ENCODE measurements at places on chromosomes 3 and 15.

GRCh38 chr3:51514210-51514609 is 14.4 kb upstream of the DCAF1 start:
- no peak for DNase-seq

- DNase-seq = no peak
Observed at GRCh38 chr3:33915796-33916546, 117.5 kb downstream of the PDCD6IP start.

DNA sequence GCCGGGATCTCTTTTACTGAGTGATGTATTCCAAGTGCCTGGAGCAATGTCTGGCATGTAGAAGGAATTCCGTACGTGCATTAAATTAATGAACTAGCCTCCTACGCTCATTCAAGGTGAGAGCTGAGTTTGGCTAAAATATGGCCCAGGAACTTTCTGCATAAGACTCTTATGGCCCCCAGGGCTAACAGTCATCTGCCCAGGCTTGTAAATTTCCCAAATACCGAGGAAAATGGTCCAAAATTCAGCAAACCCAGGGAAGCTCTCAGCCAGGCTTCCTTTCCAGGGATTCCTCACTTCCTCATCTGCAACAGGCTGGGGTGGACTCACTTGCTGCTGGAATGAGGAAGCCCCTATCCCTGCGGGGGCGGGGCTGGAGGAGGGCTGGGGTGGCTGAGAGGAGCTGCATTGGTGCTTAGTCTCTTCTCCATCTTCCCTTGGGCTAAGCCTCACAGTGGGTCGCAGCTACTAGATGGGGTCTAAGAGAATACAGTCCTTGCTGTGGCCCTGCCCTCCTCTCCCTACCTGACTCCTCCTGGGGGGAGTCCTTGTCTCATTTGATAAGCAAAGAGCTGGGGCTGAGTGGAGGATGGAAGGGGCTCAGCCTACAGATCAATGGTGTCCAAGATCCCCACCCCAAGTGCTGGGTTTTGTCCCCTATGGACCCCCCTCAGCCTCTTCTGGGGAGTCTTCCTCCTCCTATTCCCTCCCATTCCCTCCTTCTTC is 28.5 kb upstream of the APOD start:
- no peak for DNase-seq

- no peak for DNase-seq
Observed at GRCh38 chr15:59798605-59798917, 109.4 kb upstream of the BNIP2 start.

All from B cell (primary cell).